ENCODE measurements at places on chromosomes 3 and 15.

DNA sequence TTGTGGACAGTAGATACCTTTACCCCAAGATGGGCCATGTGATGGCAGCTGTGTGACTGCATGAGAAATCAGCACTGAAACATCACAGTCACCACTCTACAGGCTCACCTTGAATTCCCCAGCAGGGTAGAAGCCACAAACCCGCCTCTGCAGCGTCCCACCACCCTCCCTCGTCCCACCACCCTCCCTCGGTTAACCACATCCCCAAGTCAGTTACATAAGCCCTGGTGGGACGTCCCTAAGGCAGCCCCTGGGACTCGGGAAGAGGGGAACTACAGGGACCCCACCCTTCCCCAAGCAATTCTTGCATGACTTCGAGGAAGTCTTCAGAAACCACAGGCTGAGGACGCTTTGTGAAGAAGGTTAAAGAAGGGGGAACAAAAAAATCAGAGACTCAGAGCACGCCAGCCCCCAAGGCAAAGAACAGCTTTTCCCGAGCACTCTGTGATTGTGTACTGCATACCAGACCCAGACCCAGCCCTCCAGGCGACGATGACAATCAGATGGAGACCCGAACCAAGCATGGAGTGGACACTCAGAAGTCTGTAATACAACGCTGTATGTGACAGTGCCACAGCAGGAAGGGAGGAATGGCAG lies 60.5 kb downstream of the SH3BP5 start:
- DNase-seq = no peak

- DNase-seq = no peak
Measured at GRCh38 chr3:64806668-64807605, 119.1 kb upstream of the ADAMTS9 start.

DNA sequence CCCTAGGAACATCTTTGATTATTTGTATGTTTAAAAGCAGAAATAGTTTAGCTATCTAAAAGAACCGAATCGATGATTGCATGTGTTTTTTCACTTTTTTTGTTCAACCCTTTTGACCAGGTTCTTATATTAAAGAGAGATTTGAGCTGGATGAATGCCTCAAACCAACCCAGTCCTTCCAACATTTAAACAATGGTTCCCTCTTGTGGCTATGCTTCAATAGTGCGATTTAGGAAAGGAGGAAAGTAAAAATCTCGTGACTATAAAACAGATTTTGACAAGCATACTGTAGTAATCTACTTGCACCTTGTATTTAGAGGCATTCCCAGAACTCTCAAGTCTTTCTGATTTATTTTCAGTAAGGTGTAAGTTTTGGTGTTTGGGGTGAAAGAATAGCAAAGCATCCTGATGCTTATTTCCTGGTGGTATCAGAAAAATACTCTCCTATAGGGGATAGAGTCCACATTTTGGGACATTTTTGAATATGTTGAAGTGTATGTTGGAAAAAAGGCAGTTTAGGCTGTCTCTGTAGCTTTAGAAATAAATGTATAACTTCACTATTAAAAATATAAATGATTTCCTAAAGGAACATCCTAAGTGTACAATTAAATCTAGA lies 159.6 kb upstream of the KCNH8 start:
- DNase-seq = no peak

GRCh38 chr3:65712140-65712539 lies 326.6 kb downstream of the MAGI1 start:
- DNase-seq = no peak

All from liver (tissue), 10 donors.